ENCODE measurements at places on chromosomes 5 and 9.

- DNase-seq, result peak; percentile 75
These were observed 62.1 kb upstream of the VLDLR start for GRCh38 chr9:2559192-2560152.

DNA sequence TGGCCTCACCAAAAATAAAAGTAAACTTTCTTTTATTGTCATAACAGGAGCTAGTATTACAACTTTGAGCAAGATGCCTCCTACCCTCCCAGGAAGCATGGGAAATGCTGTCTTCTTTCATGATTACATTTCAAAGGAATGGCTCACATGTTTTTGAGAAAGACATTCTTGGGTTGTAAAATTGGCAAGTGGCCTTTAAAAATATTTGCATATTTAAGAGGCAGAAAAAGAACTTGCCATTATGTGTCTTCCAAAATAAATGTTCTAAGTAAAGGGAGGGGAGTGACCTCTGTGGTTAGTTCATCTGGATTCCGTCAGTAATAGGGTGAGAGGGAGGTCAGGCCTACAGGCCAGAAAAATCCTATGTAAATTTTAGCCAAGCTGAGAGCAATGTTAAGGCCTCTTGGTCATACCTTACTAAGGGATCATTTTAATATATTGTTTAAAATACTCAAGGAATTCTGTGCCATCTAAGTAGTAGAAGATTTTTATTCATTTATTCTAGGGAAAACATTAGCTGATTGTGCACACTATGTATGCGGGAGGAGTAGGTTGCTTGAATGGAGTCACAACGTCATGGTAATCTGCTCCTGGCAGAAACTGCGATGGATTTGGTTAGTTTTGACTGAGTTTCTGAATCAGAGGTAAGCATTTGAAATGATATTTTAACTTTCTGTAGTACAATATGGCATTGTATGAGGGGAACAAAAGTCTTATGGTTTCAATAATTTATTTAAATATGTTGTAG is 1485.7 kb upstream of the CDH9 start:
- no peak for DNase-seq

- no peak for DNase-seq
These were observed 217.9 kb downstream of the SPATA31D1 start for GRCh38 chr9:82206490-82206889.

DNA sequence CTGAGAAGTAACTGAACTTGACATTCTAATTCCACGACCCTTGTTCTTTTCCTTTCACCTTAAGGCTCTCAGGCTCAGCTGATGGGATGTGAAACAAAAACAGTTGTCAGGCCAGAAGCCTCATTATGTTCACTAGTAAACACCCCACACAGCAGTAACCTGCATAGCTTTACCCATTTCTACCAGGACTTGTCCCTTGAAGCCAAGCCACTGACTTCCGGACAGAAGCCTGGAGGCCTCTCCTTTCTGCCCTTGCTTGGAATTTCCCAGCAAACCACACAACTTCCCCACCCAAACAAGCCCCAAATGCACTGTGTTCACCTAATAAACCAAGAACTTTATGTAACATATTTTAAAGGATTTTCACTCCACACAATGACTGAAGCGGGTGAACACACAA is 19.6 kb downstream of the PRUNE2 start:
- DNase-seq, result no peak

DNA sequence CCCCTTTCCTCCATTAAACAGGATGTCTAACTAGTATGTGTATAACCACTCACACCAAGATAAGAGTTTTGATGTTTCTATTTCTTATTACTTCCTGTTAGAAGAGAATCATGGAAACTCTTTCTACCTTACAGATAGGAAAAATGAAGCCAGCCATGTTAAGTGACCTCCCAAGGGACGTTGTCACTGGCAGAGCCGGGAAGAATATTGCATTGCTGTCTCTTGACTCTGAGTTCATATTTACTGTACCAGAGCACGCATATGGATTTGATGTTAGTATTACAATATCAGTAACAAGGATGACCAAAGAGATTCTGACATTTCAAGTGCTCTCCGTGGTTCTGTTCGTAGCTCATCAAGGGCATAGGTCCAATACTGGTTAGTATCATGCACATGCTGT is 12.5 kb upstream of the C5orf63 start:
- no peak for DNase-seq

DNA sequence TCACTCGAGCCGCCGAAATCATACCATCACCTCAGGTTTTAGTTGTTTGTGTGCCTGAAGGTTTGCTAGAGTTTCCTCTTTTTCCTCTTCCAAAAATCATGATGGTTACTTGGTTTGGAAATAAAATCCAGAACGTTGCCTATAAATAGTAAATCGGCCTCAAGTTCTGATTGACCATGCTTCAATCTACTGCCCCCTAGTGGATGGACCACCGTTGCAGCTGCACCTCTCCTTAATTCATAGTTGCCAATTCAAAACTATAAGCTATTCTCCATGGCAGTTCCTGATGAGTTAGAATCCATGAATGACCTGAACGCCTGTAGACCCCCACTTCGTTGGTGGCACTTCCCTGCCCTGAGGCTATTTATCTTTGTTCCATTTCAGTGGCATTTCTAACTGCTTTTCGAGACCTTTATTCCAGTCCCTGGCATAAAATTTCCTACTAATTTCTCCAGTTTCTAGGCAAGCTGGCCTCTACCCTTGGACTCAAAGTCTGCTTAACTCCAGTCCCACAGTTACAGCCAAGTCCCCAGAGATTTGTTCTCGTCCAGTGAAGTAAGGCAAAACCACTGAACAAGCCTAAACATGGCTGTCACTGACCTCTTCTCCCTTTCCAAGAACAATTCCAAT is 422.6 kb downstream of the EFNA5 start:
- DNase-seq, result no peak

DNA sequence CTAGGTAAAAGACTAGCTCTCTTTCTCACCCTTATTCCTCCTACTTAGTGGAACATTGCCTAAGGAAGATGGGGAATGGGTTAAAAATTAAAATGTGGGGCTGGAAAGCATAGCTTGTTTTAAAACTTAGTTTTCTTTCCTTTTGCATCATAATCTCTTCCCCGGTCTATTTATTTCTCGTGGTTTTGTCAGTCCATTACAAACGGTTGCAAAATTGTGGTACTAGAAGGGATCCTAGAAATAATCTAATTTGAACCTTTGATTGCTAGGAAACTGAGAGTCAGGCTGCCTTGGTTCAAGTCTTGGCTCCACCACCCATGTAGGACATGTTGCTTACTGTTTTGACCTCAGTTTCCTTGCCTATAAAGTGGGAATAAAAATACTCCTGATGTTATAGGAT is 1.3 kb downstream of the IL31RA start:
- no peak for DNase-seq

DNA sequence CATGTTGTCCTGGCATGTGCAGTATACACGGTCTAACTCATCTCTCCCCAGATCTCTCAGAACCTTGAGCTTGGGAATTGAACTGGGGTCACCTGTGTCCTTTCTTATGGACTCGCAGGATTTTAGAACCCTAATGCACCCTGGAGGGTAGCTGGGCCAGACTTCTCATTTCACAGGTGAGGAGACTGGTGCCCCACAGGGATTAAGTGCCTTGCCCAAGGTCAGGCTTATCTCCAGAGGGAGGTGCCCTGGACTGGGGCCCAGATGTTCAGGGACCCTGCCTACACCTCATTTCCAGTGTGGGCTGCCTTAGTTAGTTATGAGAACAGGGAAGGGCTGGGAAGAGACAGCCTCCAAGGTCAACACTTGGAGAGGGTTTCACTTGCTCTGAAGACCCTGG is 4.0 kb upstream of the NUP214 start:
- no peak for DNase-seq

GRCh38 chr9:115115924-115116323 is 2.0 kb downstream of the TNC start:
- DNase-seq, result no peak

GRCh38 chr5:76331126-76331525 is 72.0 kb upstream of the IQGAP2 start:
- no peak for DNase-seq

DNA sequence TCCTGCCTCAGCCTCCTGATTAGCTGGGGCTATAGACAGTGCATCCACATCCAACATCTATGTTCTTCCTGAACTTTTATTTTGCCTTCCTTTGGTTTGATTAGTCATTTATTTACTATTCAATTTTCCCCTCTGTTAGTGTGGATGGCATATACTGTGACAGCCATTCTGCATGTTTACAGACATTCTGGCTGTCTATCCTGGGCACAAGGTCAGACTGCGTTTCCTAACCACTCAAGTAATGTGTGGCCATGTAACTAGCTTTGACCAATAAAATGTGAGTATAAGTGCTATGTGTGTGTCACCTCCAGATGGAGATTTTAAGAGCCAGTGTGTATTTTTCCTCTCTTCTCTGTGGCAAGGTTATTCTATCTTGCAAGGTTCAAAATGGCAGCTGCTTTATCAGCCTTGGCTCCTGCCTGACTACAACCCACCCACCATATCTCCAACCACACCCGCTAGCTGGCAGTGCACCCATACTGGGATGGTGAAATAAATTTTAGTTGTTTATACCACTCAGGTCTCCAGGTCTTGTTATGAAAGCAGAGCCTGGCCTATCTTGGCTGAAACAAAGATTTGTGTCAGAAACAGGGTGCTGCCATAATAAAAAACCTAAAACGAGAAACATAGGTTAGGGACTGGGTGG is 32.2 kb downstream of the PDE6A start:
- DNase-seq, result no peak

DNA sequence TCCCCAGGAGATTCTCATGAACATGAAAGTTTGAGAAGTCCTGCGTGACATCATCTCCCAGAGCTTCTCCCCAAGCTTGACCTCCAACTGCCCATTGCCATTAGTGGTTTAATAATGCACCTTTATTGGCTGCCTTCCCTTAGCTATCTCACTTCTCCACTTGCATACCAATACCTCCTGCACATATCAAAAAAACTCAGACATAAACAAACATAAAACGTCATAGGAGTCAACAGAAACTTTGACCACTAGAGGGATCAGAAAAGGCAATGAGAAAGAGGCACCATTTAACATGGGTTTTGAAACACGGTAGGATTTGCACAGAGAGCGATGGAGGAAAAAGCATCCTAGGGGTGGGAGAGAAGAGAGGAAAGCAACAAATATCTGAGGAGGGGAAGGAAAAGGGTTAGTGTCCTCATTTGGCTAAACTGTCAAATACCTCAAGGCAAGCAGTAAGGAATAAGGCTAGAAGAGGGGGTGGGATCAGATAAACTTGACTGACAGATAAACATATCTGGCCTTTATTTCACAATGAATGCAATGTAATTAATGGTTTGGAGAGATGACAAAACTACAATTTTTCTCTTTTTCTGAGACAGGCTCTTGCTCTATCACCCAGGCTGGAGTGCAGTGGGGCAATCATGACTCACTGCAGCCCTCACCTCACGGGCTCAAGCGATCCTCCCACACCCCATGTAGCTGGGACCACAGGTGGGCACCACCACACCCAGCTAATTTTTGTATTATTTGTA is 27.0 kb downstream of the GNAQ start:
- DNase-seq, result no peak

DNA sequence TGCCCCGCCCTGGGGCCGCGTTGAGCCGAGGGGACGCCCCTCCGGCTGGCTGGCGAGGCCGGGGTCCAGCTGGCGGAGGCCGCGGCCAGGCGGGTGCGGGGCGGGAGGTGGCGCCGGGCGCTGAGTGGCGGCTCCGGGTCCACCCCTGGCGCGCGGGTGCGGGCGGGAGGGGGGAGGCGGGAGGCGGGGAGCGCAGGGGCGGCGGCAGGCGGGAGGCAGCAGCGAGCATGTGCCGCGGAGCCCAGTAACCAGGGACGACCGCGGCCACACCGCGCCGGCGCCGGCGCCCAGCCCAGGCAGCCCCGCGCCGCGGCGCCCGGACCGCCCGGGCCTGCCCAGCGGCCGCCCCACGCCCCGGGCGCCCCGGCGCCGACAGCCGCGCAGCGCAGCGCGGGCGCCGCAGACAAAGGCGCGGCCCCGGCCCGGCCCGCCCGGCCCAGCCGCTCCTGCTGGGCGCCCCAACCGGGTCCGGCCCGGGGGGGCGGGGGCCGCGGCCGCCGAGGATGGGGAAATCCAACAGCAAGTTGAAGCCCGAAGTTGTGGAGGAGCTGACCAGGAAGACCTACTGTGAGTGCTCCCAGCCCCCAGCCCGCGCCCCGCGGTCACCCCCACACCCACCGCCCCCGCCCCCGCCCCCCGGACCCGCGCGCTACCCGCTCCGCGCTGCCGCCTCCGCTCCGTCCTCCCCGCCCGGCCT is at the start of gene NCS1:
Gene NCS1, plus strand, starts transcription at position 244 of the 697 bp plus-strand sequence. Its CDS starts 260 bp downstream, at position 504.
- peak; percentile 47 for DNase-seq

All from AG09319 (cell line).